ENCODE measurements at places on chromosomes 16 and 17.

DNA sequence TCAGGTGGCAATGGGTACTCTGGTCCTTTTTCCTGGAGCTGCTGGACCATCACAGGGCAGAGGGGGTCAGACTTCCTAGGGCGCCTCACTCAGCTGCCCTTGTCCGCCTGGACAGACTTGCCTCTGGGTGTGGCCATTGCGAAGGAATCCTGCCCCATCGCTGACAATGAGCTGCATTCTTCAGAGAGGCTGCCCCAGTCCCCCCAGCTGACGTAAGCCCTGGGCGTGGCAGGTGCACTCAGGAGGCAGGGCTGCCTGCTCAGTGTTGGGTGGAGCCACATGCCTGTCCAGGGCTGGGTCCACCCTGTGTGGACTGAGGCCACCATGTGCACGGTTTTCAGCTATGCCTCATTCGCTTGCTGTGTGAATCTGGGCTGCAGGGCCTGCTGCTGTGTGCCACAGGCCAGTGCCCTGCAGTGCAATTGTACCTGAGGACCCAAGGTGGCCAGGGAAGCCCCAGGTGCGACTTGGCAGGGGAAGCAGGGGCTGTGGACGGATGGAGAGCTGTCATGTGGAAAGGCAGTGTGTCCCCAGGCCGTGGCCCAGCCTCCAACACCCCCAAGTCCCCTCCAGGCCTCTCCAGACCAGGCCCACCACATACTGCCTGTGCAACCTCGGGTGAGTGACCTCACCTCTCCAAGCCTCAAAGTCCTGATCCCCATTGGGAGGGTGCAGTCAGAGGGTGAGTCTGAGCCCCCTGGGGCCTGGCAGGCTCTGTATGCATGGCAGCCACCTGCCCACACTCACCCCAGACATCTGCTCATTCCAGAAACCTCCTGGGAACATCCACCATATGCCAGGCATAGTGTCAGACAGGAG lies 14.0 kb upstream of the MPRIP start:
- no peak for DNase-seq

- no peak for DNase-seq
Observed at GRCh38 chr16:55569025-55569424, 2.5 kb downstream of the CAPNS2 start.

DNA sequence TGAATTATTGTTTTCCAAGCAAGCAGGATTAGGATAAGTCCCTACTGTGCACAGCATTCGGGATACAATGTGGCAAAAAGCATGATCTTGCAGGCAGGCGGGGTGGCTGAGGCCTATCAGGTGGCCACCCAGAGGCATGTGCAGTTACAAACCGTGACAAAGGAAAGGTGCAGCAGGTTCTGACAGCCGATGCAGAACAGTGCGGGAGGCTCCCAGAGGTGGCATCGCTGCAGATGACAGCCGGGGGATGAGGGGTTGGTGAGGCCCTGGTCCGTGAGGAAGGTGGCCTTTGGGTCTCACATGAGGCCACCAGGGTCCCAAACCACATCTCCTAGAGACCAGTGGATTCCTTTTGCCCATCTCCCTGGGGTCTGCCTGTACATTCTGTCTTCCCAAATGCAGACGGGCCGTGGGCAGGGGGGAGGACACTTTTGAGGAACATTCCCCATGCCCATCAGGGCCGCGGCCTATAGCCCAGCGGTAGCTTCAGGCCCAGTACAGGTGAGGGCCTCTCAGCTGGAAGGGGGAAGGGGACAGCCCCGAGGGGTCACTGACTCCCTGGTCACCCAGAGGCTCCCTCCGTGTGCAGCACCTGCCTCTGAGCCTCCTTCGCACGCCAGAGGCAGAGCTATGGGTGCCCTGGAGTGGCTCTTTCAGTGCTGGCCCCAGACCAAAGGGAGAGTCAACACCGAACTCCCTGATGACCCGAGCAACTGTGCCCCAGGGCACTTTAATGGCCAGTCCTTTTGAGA lies 85.1 kb downstream of the SOCS1 start:
- no peak for DNase-seq

DNA sequence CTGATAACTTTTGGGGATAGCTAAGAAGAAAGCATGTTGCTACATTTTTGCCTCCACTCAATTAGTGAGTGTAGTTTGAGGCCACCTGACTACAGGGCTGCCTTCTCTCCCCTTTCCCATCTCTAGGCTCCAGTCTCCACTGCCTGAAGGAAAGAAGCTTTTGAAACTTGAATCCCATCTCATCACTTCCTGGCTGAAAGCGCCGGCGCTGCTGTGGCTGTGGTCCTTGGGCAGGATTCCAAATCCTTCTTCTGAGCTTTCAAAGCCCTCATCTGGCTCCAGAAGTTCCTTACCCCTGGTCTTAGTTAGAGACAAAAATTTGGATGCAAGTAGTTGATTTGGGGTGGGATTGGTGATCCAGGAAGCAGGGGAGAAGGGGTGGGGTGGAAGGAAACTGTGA lies 119.4 kb downstream of the FOXL1 start:
- no peak for DNase-seq

- DNase-seq = no peak
Observed at GRCh38 chr17:83073389-83074063, 5.9 kb upstream of the METRNL start.

DNA sequence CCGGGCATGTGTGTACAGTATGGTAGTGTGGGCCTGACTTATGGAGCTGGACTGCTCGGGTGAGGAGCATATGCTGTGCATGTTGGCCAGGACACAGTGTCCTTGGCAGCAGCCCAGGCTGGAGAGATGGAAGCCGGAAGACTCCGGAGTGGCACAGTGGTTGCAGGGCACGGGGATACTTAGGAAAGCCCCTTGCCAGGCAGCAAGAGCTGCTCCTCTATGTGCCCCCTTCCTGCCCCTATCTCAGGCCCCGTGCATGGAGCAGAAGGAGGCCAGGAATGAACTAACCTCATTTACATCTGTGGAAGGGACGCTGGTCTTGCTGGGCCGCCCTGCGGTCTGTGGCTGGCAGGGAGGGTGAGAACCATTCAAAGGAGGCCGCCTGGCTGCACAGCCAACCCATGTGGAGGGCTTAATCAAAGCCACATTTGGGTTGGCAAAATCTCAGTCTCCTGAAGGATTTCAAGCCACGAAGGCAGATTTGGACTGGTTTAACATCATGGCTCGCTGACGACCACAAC lies 32.2 kb upstream of the RCVRN start:
- no peak for DNase-seq

DNA sequence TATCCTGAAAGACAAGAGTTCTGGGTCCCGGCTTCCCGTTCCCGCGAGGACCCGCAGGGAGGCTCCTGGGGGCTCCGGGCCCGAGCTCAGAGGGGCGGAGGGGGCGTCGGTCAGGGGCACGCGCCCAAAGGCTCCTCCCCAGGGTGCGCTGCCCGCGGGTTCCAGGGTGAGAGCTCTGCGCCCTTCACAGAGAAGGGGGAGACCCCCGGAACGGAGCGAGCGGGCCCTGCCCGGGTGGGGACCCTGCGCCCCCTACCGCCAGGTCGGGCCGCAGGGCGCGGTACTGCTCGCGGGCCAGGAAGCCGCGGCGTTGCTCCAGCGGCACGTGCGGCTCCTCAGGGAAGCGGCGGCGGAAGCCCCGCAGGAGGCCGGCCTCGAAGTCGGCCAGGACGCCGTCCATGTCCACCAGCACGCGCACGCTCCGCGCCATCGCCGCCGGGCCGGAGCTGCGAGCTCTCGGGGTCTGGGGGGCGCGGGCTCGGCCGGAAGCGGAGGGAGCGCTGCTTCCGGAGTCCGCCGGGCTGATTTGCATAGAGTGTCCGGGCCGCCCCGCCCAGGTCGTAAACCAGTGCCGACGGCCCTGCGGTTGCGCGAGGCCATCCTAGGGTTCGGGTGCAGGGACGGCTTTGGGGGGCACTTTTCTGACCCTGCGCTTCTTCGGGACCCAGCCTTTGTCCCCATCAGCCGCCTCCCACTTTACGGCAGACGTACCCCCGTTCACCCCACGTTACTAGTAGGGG lies at the start of gene NT5C:
TSS of gene NT5C (minus strand) at position 465 of the 740 bp plus-strand sequence. CDS start at position 430, 35 bp downstream.
- DNase-seq = peak; percentile 26

- no peak for DNase-seq
Observed at GRCh38 chr16:46906360-46907060, 22.3 kb downstream of the GPT2 start.

DNA sequence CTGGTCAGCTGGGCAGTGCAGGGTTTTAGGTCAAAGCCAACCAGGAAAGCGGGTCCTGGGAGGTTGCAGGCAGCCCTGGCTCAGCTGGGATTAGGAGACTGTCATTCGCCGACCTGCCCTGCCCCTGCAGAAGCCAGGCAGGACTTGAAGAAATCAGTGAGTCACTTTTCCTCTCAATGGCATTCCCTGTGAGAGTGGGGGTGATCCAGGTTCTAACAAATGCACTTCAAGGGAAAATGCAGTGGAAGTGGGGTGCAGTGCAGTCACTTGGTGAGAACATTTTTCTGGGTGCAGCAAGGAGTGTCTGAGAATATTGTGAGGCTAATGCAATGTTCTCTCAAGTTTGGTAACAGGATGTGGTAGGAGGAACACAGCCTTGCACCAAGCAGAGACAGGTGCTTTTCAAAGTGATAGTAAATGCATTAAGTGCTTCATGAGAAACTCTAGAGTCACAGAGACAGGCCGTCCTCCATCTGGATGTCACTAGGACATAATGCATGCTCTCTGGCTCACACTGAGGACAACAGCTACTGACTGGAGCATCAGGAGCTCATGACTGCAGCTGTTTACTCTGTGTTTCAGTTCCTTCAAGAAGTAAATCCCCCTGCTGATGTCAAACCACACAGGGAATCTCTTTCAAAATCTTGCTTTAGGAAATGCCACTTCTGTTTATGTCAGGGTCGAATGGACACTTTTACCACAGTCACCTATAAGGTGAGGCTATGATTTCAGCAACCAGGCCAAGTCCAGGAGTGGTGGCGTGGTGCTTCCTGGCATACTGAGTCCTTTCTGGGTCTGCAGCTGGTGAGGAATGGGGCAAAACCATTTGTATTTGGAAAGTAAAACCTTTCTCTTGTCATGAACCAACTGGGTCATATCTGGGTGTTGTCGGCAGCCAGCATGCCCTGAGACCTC lies 16.7 kb downstream of the CDK5R1 start:
- no peak for DNase-seq

DNA sequence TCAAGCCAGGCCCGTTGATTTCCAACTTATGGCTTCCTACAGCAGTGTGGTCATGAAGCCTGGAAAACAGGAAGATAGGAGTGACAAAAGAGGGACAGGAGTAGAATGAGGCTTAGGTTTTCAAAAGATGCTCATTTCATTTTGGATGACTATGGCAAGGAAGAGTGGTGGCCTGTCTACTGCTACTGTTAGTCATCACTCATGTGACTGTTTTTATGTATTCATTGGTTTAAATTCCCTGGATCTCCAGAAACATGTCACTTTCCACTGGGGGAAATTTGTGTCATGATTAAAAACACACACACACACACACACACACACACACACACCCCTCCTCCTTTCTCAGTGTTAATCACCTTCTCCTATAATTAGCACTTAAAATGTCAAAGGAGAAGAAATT lies 1.1 kb upstream of the CYLD start:
- no peak for DNase-seq

- DNase-seq = no peak
Observed at GRCh38 chr16:63617990-63618763, 1503.7 kb downstream of the CDH11 start.

DNA sequence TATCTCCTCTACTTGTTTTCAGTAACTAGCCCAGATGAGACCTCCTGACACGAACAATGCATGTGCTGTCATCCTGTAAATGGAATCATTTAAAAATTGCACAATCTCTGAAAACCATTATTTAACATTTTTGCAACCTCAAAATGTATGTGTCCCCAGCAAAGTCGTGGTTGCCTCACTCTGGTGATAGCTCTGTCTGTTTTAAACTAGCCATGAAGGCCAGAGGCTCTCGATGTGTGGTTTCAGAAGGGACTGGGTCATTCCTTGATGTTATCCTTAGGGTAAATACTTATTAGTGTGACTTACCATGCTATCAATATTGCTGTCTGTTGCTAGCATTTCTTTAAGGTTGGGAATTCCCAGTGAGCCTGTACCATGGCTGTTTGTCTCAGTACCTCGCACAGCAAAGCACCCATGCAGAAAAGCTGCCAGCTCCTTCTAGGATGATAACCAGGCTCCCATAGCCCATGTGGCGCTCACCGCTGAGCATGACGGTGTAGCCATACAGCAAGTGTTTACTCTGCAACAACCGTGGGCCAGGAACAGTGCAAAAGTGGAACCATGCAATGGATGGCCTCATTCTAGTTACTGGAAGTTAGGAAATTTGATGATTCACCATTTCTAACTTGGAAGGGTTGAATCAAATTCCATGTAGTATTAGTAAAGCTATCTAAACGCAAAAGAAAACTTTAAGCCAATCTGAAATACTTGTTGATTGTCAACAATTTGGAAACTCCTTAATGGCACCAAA lies 2.9 kb upstream of the PGS1 start:
- no peak for DNase-seq

DNA sequence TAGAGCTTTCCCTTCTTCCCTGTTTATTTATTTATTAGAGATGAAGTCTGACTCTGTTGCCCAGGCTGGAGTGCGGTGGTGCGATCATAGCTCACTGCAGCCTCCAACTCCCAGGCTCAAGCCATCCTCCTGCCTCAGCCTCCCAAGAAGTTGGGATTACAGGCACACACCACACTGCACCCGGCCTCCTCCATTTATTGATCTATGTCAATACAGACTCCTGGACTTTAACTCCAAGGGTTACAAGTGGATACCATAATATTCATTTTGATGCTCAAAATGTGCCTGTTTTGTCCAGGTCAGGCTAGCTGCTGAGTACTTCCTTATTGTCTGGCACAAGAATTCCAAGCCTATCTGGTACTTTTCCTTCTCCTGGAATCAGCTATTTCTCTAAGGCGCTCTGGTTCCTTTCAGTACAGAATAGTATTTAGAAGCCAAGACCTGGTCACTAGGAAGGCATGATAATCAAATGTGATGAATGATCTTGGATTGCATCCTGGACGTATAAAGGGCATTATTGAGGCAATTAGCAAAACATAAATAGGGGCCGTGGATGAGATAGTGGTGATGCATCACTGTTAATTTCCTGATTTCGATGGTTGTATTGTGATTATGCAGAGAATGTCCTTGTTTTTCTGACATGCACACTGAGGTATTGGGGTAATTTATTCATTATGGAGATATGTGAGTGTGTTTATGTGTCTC lies 21.7 kb downstream of the IL4R start:
- DNase-seq = no peak

- DNase-seq = no peak
Observed at GRCh38 chr17:57514614-57515013, 230.5 kb downstream of the CCDC182 start.

- DNase-seq = peak; percentile 20
Observed at GRCh38 chr17:39676198-39676819, 8.1 kb downstream of the PNMT start.

- no peak for DNase-seq
Observed at GRCh38 chr17:35101725-35102124, 17.9 kb downstream of the RAD51D start.

DNA sequence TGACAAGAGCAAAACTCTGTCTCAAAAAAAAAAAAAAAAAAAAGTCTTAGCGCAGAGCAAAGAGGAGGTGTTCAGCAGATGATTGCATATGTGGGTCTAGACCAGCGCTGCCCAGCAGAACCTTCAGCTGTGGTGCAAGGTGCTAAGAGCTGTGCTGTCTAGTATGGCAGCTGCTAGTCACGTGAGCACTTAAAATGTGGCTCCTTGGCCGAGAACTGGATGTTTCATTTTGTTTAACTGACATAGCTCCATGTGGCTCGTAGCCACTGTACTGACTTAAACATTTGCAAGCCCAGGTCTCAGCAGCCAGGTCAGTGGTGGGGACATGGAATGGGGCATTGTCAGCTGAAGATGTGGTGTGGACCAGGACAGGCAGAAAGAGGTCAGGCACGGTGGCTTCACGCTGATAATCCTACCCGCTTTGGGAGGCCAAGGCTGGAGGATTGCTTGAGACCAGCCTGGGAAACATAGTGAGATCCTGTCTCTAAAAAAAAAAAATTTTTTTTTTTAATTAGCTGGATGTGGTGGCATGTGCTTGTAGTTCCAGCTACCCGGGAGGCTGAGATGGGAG lies 9.2 kb downstream of the C1QTNF1 start:
- no peak for DNase-seq

Measured in NCI-H2081 treated with DMSO at 0.1 percent for 48 hours (cell line).